Endothelial cell of umbilical vein (primary cell): ENCODE measurements at places on chromosomes 2 and 18.

DNA sequence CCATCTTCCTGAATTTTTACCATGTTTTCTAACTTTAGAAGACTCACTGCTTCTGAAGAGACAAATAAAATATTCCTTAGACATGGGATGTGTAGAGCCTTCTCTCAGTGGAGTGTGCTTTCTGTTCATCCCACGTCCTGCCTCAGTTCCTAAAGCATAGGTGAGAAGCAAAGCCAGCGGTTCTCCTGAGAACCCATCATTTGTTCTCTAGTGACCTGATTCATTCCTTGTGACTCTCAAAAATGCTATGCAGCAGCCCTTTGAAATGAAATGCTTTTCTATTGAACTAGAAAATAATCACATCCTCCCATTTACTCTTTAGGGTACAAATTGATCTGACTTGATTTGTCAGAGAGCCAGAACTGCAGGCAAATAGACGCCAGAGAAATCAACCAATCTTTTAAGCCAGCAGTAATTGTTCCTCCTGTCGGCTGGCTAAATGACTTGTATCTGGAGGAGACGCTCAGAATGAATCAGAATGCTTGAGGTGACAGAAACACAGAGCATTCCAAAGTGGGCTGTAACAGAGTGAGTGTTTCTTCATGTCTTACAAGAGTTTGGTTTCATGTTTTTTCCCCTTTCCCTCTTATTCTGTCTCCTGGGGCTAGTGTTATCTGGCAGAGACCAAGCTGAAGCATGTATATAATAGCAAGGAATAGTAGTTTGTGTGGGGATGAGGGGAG is 81.3 kb upstream of the TMEM178A start:
- DNase-seq = no peak

DNA sequence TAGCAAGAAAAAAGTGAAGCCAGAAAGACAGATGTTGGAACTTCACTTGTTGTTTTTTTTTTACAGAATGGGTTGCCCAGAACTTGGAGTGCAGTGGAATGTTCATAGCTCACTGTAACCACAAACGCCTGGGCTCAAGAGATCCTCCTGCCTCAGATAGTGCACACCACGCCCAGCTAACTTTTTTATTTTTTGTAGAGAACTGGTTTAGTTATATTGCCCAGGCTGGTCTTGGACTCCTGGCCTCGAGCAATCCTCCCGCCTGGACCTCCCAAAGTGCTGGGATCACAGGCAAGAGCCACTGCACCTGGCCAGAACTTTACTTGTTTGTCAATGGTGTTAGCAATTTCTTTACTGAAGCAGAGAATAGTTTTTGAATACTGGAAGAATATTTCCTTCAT is 11.9 kb upstream of the ASPRV1 start:
- no peak for DNase-seq

- no peak for DNase-seq
These were observed 4.2 kb downstream of the GALNT13 start for GRCh38 chr2:153875801-153876466.

DNA sequence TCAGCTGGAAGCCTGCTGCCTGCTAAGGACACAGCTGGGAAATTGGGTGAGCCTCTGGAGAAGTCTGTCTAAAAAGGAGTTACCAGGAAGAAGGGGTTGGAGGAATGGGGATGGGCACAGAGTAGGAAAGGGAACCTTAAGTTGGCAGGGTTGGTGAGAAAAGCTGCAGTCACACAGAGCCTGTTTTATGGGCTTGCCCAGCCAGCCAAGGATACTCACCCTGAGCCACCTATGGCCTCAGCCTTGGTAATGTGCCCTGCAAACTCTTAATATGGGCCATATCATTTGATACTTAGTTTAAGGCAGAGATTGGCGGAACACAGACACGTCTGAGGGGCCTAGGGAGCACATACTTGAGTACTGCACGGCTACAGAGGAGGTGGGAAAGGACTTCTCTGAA is 418.3 kb upstream of the RAB12 start:
- DNase-seq = no peak

DNA sequence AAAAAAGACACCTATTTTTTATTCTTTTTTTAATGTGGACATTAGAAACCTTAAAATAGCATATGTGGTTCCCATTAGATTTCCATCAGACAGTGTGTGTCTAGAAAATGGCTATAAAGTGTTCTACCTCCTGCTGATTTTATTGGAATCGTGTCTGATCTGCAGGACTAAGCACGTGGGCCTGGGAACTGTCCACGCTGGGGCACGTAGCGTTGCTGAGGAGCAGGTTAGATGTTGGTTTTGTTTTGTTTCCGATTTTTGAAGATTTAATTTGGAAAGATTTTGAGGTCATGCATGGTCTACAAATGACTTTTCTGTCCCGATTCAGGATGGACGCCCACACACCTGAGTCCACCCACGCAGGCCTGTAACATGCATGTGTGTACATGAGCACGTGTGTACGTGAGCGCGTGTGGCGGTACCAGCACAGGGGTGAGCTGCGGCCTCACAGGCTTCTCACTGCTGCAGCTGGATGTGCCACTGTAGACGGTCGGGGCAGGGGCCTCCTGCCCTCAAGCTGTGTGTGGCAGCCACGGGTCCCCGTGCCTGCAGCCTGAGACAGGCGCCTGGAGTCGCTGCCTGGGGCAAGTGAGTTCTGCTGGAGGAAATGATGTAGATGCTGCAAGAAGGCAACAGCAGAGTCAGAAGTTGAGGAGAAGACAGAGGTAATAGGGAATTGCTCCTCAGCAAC is 99.7 kb upstream of the CTDP1 start:
- DNase-seq = no peak
